ENCODE measurements at places on chromosomes 1 and 21.

- no peak for DNase-seq
Measured at GRCh38 chr1:93155335-93155734, 24.9 kb downstream of the TMED5 start.

GRCh38 chr1:233609926-233610325 lies 4.0 kb upstream of the KCNK1 start:
- no peak for DNase-seq

- DNase-seq: no peak
Measured at GRCh38 chr1:39379187-39379586, 112.2 kb upstream of the BMP8A start.

- no peak for DNase-seq
Measured at GRCh38 chr1:177984136-177984525, 14.3 kb upstream of the SEC16B start.

Data from effector memory CD8-positive, alpha-beta T cell (primary cell).